ENCODE measurements at places on chromosomes 4 and X. TPM values are rescaled to one million over a fixed set of nuclear protein-coding genes. Genes with fewer than 3 reads are reported as not detected.

TRAM1L1 gene
- total RNA-seq, result 6.4 TPM

FGB gene
- not detected for total RNA-seq

HSPA4L gene
- total RNA-seq, result 4.8 TPM

GLOD5 gene
- not detected for total RNA-seq

CTAG1B gene
- not detected for total RNA-seq

STPG2 gene
- not detected for total RNA-seq

IL21 gene
- total RNA-seq, result not detected
